Fibroblast of skin of right quadriceps (primary cell): ENCODE measurements at places on chromosomes 1 and 21.
A peak's percentile ranks its signal among the peaks of the same experiment; 100 is the strongest.

- DNase-seq: no peak
These were observed 16.4 kb upstream of the USP25 start for GRCh38 chr21:15713412-15713811.

GRCh38 chr1:170674239-170674638 lies 10.3 kb downstream of the PRRX1 start:
- DNase-seq: peak; percentile 77

- no peak for DNase-seq
These were observed 19.8 kb downstream of the KMO start for GRCh38 chr1:241551759-241552638.

DNA sequence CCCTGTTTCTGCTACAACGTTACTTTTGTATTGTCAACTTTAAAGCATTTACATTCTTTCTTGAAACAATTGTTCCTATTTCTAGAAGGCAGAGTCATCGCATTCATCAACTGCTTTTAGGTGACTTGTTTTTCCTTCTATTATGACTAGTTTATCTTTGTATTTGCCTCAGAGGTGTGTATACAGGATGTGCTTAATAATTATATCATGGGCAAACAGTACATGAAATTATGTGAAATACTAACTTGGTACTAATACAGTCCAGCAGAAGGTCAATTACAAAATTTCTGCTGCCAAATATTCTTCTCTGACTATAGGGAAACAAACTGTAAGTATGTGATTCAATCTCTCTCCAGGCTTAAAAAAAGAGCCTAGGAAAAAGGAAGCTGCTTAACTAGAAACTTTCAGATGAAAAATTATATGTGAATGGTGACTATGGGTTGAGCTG lies 101.6 kb downstream of the C4BPA start:
- DNase-seq: no peak

DNA sequence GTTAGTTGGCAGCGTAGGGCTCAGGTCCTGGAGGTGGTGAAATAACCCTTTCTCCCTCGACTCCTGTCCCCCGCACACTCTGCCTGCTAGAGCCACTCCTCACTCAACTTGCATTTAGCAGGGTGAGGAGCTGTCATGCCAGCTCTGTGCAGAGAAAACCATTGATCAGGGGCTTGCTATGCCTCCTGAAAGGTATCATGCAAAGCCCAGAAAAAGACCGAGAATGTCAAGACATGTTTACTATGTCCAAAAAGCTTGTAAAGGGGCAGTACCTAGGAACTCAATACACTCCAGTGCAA lies 18.0 kb downstream of the ALDH4A1 start:
- no peak for DNase-seq

DNA sequence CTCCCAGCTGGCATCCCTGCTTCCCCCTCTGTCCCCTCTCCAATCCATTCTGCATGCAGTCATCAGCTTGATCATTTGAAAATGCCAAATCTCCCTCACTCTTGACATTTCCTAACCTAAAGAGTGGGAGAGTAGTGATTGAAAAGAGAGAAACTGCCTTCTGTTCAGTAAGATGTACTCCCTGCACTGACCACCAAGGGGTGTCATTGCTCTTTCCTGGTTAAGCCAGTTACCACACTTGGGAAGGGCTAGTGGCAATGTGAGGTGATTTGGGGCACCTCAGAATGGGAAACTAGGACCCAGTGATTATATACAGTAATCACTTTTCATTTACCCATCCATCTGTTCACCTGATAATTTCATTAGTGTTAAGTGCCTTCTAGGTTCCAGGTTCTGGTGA lies 6.9 kb upstream of the TMEM269 start:
- DNase-seq: peak; percentile 29

DNA sequence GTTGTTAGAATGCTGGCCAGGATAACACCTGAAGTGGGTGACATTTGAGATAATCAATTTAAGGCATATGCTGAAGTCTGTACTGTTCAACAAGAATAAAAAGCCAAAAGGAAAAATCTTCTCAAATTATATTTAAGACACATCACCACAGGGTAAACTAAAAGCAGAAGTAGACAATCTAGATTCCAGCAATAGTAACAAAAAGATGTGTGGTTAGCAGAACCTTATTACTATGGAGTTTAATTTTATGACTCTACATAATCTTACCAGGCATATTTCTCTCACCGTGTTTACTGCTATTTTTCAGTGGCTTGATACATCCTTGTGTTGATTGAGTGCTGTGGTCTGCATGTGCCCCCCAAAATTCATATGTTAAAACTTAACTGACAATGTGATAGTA lies 300.4 kb upstream of the ZP4 start:
- no peak for DNase-seq

- DNase-seq: no peak
These were observed 154.3 kb downstream of the IGSF21 start for GRCh38 chr1:18261891-18262290.

GRCh38 chr1:6475381-6476133 lies 9.6 kb upstream of the TNFRSF25 start:
- DNase-seq: no peak

DNA sequence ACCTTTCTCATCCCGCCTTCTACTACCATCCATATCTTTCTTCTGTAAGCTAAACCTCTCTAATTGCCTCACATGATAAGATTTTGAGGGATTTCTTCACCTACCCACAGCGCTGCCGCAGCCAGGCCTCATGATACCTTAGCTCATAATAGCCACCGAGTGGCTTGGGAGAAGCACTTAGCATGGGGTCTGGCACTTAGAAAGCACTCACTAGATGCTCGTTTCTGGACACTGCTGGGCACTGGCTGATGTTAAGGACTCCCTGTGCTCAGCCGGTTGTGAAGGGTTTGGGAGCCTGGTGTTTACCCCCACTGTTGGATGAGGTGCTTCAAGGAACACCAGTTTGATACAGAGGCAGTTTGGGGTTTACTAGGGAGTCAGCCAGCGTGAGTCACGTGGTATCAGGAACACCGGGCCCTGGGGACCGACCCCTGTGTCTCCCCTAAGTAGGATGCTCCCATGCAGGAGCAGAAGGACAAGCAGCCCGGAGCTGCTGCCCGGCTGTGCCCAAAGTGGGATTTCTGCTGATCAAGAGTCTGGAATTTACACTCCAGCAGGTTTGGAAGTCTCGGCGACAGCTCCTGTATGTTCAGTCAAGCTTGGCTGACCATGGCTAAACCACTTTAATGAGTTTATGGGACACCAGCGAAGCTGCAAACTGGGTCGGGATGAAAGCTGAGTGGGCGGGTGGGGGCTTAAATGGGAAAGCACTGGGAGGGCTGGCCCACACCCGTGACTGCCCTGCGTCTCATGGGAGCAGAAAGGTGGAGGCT lies 63.3 kb downstream of the GALNT2 start:
- no peak for DNase-seq

- peak; percentile 35 for DNase-seq
These were observed 7.5 kb upstream of the SOX13 start for GRCh38 chr1:204065174-204065985.

- peak; percentile 46 for DNase-seq
These were observed 737.4 kb upstream of the ZP4 start for GRCh38 chr1:238628110-238628509.

DNA sequence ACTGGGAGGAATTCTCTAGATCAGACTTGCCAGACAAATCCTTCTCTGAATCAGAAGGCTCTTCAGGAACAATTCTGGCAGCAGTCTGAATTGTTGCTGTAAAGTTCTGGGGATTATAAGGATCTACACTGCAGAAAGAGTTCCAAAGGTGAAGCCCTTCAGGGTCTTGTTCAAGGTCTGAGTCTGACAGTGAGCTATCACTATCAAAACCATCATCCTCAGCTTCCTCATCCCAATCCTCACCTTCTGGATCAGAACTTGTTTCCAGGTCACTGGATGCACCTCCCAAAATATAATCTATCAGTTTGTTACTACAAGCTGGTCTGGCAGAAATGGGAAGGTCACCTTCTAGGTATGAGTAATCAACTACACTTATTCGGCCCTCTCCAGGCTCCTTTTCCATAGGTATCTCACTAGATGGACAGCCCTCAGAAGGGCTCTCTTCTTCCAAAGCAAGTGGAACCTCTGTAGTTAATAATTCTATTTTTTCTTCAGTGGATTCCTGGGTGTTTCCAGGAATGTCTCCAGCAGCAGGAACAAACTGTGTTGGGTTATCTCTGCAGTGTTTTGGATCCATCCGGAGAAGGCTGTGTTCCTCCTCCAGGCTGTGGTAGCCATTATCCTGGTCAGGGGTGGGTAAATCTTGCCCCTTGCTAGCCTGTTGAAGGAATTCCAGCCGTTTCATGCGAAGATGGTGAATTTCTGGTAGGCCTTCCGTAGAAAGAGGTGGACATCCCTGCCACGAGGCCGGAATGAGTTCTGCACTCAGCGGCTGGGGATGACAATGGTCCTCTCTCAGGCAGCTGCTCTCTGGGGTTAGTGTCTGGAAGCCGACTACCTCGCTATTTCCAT lies 1.6 kb downstream of the PPP1R15B start:
- no peak for DNase-seq

GRCh38 chr1:210598135-210598652 lies 269.5 kb downstream of the HHAT start:
- peak; percentile 98 for DNase-seq

GRCh38 chr1:8009043-8010002 lies 16.8 kb downstream of the ERRFI1 start:
- DNase-seq: no peak

DNA sequence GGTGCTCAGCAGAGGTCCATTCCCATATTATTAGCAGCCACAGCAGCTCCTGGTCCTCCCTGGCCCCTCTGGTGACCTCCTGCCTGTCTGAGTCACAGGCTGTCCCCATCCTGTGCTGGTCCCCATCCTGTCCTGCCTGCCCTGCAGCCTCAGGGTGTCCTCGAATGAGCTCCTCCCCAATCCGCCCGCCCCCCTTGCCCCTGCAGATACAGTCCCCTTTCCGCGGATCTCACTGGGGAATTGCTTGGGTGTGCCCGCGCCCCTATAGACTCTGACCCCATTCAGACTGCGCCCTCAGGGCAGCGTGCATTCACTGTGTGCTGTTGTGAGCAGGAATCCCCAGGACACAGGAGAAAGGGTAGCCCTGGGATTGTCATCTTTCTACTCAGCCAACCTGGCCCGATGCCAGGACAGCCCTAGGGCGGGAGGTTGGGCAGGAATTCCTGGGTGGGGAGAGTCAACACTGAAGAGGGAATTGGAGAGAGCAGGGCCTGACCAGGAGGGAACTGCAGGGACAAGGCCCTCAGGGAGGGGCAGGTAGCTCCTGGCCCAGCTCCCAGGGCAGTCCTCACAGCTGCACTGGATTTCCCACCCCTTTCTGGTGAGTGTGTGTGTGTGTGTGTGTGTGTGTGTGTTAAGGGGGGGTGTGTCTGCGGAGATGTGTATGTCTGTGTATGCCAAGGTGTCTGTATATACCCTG lies 1.1 kb upstream of the GUCA2A start:
- peak; percentile 62 for DNase-seq

GRCh38 chr21:17732306-17732705 lies 86.8 kb downstream of the C21orf91 start:
- DNase-seq: no peak

DNA sequence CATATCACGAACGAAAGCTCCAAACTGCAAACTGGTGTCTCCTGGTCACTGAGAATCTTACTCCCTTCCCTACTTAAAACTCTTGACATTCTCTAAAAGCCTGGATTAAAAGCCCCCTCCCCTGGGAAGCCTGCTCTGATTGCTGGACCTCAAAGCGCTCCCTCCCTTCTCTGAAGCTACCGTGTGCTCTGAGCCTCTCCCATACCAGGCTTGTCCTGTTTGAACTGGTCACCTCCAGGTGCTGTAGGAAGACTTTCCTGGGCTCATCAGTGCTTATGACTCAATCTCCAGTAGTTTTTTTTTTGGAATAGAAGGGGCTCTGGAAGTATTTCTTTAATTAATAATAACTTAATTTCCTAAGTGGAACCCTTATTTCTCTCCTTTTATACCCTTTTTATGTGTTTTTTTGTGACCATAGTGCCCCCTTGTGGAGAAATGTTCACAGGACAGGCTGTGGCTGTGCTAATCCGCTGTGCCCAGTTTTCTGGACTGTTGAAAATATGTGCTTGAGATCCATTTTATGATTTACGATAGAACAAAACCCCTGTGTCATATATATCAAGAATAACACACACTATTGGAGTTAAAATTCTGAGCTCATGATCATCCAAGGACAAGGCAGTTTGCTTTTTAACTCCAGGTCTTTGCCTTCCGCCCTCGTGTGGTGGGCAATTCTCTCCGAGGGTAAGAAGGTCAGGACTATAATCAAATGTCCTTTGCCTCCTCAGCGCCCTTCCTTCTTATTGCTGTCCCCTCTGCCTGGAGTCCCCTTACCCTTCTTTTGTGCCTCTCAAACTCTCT lies 16.9 kb downstream of the MTARC1 start:
- no peak for DNase-seq

- DNase-seq: no peak
These were observed 23.1 kb upstream of the HFM1 start for GRCh38 chr1:91427741-91428140.

DNA sequence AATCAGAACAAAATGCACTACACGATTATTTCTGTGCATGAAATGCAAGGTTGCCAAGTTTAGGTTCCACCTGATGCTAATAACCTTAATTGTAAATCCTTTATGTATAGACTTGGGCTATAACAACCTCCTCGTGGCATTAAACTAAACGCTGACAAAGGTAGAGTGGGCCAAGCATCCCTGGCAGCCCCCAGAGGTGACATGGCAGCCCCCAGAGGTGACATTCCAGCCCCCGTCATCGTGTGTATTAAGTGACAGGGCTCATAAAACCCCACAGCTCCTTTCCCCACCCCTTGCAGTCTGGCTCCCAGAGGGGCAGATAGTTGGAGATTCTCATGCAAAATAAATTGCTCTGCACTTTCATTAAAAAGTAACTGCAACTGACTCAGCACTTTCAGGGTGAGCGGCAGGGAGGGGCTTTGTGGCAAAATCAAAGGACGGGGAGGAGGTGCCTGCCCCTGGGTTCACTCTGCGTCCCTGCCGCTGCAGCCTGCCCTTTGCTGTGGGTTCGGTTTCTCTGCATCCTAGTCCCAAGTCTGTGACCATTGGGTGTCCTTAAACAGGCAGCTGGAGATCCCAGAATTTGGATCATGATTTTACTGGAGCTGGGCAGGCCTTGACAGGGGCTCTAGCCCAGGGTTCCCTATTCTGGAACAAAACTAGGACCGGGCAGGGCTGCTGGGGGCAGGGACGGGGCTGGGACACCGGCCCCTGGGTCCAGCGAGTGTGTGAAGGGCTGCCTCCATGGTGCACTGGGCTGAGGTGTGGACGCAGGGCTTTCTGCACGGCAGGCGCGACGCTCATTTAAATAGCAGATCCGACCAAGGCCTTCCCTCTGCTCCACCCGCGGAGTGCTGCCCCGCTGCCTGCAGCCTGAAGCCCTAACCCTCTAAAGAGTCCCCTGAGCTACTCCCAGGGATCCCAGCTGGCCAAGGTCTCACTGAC lies 234.9 kb upstream of the VAMP3 start:
- no peak for DNase-seq

GRCh38 chr1:229640455-229640854 lies 14.4 kb downstream of the URB2 start:
- DNase-seq: no peak
